ENCODE measurements at places on chromosomes 16 and 17.

- no peak for DNase-seq
Observed at GRCh38 chr17:16407911-16408588, 7.3 kb upstream of the TRPV2 start.

DNA sequence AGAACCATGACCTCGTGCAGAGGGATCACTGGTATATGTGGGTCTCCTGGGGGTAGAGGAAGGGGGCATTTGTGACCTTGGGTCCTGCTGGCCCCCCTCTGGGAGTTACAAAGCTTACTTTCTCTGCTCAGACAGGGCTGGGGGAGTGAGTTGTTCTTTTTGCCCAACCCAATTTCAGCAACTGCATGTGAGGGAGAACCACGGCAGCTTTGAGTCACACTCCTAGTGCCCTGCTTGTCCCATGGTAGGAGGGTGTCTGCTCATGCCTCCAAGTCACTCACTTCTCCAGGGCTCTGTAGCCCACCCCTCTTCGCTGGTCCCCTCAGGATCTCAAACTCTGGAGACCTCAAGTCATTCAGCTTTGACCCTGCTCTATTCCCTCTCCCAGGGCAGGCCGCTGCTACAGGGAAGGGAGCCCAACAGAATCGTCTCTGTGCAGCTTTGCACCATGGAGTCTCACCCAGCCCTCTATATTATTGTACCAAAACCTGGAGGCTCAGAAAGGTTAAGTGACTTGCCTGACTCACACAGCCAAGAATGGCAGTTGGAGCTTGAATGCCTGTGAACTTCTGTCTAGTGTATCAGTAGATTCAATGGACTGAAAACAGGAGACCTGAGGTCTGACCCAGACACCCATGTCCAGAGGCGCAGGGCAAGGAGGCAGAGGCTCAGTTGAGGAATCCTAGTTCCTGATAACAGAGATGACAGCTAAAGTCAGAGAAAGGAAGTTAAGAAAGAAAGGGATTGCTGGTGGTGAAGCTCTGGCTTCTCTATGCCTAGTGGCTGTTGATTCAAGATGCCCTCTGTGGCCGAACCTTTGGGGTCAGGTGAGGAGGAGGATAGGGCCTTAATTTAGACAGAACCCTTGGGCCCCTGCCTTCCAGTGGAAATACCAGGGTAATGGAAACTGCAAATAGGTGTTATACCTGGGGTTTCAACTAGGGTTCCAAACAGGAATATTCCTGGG is 14.6 kb upstream of the ETV4 start:
- DNase-seq = no peak

DNA sequence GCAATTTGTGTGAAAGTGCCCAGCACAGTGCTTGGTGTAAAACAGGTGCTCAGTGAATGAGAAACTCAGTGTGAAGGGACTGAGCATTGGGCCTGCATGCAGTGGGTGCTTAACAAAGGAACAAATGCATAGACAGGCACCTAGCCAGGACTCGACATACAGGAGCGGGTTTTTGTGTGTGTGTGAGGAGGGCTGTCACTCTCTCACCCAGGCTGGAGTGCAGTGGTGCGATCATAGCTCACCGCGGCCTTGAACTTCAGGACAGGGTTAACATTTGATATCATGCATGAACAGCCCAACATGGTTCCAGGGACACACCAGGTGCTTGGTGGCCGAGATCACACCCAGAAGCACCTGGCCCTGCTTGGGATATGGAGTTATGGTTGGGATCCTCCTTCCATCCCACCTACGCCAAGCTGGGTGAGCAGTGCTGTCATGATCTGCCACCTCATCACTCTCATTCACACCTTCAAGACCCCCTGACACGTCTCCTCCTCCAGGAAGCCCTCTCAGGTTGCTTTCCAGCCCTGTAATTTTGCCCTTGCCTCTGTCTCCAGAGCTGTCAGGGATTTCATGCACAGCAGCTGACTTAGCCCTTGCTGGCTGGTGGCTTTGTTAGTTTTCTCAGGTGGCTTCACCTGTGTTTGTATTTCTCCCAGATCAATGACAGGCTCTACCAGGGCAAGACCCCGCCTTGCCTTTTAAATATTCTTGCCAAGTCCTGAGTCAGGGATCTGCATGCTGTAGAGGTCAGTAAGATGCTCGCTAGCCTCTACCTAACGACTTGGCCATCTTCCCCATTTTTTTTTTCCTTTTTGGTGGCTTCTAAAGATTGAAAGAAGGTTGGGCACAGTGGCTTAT is 66.4 kb downstream of the OR1D5 start:
- DNase-seq = no peak

- DNase-seq = no peak
Observed at GRCh38 chr16:64629622-64630021, 492.2 kb downstream of the CDH11 start.

DNA sequence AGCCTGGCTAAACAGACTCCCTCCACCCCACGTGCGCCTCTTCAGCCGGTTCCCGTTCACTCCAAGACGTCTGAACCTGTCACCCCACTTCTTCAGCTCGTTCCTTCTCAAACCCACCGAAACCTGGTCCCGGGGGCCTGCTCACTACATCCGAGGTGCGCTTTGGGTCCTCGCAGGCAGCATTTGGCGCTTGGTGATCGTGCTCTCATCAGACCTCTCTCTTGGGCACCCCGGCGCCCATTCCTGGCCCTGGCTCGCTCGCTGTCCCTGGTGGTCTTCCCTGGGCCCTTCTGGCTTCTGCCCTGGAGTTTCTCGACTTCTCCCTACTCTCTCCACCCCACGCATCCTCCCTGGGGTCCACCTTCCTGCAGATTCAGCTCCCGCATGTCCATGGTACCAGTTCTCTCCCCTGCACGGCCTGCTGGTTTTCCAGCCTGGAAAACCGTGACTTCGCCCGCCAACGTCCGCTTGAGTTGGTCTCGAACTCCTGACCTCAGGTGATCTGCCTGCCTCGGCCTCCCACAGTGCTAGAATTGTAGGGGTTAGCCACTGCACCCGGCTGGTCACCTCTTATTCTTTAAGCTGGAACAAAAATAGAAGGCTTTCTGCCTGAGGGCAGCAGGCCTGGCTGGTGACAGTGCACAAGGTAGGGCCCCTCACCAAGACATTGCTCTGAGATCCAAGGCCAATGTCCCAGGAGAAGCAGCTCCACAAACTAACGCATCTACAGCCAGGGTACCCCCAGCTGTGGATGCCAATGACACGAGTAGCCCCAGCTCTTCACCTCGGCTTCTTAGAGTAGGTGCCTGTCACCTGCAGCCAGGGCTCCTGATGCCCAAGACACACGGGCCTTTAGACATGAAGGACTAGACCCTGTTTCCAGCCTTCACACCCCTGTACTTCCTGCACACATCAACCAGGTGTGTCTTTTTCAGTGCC is 1.1 kb upstream of the MEAK7 start:
- DNase-seq = no peak

GRCh38 chr16:58393138-58393504 is 850 bp downstream of the GINS3 start:
- no peak for DNase-seq

DNA sequence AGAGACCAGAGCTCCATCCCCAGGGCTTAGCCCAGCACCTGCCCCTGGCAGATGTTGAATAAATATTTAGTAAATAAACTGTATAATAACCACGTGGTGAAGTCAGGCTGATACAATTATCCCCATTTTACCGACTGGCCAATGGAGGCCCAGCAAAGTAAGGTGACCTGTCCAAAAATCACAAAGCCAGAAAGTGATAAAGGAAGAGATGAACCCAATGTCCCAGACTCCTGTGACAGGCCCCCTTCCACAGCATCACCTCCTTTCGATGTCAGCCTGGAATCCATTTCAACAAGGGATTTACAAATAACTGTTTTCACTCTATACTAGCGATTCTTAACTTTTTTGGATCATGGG is 5.5 kb downstream of the TVP23A start:
- DNase-seq = no peak

- DNase-seq = no peak
Observed at GRCh38 chr17:30246460-30246859, 11.0 kb upstream of the SLC6A4 start.

DNA sequence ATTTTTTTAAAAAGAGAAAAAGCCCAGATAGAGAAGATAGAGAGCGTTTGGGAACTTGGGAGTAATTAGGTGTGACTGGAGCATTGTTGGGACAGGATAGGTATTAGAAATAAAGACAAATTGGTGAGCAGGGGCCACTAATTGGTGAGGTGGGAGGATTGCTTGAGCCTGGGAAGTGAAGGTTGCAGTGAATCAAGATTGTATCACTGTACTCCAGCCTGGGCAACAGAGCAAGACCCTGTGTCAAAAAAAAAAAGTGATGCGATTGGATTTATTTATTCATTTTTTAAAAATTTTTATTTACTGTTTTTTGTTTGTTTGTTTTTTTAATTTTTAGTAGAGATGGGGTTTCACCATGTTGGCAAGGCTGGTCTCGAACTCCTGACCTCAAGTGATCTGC is 5.1 kb downstream of the CASC3 start:
- no peak for DNase-seq

- DNase-seq = no peak
Observed at GRCh38 chr17:44607836-44608690, 48.2 kb upstream of the MEIOC start.

DNA sequence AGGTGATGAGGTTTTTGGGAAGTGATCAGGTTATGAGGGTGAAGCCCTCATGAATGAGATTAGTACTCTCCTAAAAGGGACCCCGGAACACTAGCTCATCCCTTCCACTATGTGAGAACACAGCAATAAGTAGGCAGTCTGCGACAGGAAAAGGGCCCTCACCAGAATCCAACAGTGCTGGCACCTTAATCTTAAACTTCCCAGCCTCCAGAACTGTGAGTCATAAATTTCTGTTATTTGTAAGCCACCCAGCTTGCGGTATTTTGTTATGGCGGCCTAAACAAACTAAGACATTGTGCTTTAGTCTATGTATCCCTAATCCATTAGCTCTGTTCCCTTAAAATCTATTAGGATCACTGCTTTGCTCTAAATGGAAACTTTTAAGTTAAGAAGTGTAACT is 8.5 kb downstream of the SLFN12 start:
- DNase-seq = no peak

- DNase-seq = no peak
Observed at GRCh38 chr16:48383009-48383876, 2.0 kb downstream of the SIAH1 start.

DNA sequence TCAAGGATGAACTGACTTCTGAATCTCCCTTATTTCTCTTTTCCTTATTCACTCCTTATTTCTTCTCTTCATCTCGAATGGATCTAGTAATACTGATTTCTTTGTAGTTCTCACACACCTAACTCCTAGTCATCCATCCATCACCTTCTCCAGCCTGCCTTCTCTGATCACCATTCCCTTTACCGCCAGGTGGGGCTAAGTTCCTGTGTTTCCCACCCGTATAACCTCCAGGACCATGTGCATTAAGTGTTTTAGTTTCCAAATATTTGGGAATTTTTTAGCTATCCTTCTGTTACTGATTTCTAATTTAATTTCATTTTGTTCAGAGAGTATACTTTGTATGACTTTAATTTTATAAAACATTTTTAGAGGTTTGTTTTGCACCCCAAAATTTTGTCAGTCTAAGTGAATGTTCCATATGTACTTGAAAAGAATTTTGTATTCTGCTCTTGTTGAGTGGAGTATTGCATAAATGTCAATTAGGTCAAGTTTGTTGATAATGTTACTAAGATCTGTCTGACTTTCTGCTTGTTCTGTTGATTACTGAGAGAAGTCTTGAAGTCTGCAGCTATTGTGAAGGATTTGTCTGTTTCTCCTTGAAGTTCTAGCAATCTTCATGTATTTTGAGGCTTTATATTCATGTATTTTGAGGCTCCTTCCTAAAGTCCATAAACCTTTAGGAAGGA is 8.8 kb downstream of the BPTF start:
- no peak for DNase-seq

GRCh38 chr17:18070861-18071340 is 16.8 kb upstream of the DRG2 start:
- no peak for DNase-seq
